CD4-positive, alpha-beta T cell treated with Interleukin-15 for 4 hours (primary cell): ENCODE measurements at places on chromosomes 11 and 22.

DNA sequence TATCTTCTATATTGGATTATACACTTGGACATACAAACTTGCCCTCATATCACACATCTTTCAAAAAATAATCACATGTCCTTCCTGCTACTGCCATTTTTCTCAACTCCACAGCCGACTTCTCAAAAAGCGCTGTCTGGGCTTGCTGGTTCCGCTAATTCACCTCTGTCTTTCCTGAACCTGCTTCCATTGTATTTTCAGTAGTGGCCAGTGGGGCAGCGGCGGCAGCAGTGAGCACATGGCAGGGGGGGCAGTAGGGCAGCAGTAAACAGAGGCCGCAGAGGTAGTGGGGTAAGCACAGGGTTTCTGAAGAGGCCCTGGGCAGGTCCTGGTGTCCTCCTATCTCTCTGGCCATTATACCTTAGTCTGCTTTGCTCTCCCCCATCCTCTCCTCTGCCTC is 126.3 kb downstream of the RRAS2 start:
- no peak for DNase-seq

- no peak for DNase-seq
These were observed 28.8 kb downstream of the NRXN2 start for GRCh38 chr11:64694026-64694755.

- no peak for DNase-seq
These were observed 13.7 kb downstream of the PRR5L start for GRCh38 chr11:36309779-36310178.

GRCh38 chr11:8487261-8487660 is 106.8 kb downstream of the STK33 start:
- DNase-seq: no peak

GRCh38 chr11:10625281-10625981 is 57.0 kb upstream of the LYVE1 start:
- DNase-seq: no peak

DNA sequence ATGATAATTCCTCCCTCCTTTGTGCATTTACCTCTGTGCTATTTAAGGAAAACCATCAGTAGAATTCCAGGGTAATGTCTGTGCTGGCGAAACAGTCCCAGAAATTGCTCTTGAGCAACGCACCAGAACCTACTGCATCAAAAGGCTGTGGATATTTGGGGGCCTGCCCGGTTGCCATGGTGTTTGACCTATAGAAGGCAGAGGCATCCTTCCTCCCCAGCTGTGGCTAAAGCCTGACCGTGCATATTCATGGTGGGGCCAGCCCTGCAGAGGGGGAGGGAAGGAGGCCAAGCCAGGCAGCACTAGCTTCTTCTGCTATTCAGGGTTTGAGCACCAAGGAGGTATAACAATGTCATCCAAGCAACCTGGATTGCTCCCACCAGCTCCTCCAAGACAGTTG is 215.0 kb upstream of the E2F8 start:
- DNase-seq: no peak

GRCh38 chr22:23767303-23767672 is 484 bp downstream of the CHCHD10 start:
- DNase-seq: no peak

GRCh38 chr22:49008682-49009235 is 818.9 kb downstream of the BRD1 start:
- DNase-seq: no peak

DNA sequence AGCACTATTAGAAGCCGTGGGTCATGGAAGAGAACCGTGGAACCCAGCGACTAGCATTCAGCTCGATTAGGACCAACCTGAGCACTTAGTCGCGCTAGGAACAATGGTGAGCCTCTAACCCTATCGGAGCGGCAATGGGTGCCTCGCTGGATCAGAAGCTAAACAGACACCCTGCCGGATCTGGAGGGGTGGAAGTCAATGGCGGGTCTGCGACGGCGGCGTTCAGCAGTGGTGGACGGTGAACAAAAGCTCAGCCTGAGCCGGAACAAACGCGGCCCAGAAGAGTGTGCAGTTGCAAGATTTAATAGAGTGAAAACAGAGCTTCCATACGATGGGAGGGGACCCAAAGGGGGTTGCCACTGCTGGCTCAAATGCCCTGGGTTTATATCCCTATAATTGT is 391.8 kb upstream of the DDI1 start:
- DNase-seq: no peak

DNA sequence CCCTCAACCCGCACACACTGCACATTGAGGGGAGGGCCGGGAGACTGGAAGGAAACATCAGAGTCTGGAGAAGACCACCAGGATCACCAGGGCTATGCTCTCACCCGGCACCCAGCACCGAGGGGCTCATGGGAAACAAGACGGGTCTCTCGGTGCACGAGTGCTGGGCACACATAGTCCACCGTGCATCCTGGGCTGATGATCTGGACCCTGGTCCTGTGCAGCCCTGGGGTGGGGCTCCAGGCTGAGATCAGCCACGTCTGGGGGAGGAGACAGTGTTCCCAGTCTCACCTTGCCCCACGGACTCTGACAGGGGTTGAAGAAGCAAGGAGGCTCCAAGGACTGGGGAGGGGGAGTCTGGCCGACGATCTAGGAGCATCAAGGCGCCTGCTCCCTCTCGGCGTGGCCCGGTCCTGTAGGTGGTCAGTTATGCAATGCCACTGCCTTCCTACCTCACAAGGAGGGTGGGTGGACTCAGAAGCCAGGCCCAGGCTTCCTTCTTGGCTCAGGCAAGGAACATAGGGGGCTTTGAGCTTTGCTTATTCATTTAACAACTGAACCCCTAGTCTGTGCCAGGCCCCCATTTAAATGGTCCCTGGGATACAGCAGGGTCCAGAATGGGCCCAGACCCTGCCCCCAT is 11.4 kb upstream of the CD81 start:
- no peak for DNase-seq

- no peak for DNase-seq
These were observed 20.0 kb downstream of the TSPAN4 start for GRCh38 chr11:862696-863022.

- no peak for DNase-seq
These were observed 35.0 kb downstream of the ZC3H12C start for GRCh38 chr11:110128161-110128560.

- DNase-seq: no peak
These were observed 40.6 kb upstream of the DEUP1 start for GRCh38 chr11:93289782-93290463.

DNA sequence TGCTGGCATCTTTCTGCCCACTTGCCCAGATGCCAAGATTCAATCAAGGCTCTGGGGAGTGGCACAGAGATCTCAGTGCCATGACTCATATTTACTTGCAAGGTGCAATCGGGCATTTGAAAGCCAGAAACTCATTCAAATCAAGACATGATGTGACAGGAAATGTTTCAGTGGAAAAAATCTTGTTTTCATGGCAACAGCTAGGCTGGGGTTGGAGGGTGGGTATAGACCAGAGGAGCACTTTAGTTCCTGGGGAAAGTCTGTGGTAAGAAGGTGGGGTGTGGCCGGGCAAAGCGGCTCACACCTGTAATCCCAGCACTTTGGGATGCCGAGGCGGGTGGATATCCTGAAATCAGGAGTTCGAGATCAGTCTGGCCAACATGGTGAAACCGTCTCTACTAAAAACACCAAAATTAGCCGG is 1.2 kb downstream of the MAJIN start:
- DNase-seq: peak; percentile 28
